GM12864 (cell line): ENCODE measurements at places on chromosomes 16 and 17.
A peak's percentile ranks its signal among the peaks of the same experiment; 100 is the strongest.

DNA sequence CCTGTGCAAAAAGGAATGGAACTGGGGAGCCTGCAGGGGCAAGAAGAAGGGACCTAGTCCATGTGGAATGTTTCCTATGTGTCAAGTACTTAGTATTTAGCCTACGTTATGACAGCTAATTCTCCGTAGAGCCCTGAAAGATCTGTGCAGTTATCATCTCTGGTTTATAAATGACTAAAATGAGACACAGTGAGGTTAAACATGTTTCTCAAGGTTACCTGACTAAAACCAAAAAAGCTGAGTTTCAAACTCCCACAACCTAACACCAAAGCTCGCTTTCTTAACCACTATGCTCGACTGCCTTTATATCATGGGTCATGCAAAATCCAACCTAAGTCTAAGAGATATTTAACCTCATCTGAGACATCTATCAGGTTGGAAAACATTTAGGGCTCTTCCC lies 53.3 kb upstream of the CCL2 start:
- no peak for DNase-seq

DNA sequence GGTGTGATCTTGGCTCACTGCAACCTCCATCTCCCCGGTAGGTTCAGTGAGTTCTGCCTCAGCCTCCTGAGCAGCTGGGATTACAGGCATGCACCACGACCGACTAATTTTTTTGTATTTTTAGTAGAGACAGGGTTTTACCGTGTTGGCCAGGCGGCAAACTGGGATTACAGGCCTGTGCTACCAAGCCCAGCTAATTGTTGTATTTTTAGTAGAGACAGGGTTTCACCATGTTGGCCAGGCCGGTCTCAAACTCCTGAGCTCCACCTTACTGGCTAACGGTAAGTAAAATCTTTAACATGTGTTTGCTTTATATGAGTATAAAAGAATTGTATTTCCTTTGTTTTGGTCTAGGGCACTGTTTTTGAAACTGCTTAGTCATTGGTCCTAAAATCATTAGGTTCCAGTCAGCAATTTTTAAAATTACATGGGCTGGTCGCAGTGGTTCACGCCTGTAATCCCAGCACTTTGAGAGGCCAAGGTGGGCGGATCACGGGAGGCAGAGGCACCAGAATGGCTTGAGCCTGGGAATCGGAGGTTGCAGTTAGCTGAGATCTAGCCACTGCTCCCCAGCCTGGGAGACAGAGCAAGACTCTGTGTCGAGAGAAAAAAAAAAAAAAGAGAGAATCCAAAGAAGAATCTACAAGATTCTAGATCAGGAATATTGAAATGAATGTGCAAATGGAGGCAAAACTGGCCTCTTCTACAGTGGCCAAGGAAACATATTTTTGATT lies 3.6 kb downstream of the FLYWCH1 start:
- no peak for DNase-seq

DNA sequence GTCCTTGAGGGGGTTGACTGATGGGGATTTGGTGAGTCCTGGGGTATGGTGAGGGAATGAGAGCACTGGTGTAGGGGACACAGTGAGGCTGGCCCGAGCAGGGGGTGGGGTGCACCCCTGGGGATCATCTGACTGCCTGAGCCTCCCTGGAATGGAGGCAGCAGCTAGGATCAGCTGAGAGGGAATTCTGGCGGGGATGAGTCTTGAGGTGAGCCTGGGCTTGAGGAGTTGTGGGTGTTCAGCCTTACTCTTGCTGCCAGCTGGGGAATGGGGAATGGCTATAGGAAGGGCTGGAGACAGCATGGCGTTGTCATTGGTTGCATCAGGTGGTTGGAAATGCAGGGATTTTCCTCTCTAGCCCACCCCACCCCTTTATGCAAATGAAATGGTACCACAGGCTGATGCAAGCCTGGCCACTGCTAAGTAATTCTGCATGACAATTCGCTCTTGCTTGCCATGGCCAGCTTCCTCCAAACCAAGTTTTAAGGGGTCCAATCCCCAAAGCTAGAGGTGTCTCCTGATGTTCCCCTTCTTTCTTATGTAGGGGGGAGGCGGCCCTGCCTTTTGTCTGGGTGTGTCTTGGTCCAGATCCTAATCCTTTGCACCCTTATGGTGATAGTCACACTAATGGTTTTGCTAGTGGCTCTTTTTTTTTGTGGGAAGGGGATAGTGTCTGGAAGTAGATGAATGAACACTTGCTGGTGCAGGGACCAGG lies 7.5 kb downstream of the NFE2L1 start:
- DNase-seq = peak; percentile 57

DNA sequence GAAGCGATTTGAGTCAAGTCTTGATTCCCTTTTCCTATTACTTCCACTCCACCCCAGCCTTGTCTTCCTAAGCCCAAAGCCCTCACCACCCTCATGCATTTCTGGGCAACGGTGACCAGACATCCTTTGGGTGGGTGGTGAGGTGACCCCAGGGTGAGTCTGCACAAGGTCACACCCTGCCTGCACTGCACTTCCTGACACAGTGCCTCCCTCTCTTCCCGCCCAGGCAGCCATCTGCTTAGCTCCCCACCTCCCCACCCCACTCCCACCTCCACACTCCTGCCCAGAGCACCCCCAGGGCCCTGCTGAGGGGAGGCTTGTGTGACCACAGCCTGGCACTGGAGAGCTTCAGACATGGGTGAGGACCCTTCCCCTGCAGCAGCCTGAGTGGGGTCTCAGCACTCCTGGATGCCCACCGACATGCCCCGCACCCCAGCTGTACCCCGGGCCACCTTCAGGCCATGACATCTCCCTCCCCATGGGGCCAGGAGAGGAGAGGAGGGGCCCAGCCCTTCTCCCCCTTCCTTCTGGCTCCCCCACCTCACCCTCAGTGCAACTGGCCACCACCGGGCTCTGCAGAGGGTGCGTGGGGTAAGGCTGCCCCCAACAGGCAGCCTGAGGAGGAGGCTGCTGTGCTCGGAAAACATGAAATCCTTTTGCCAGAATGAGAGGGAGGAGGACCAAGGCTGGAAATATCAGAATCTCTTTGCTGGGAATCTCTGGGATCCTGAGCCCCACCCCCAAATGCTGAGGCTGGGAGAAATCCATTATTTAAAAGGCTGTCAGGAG lies 68.6 kb downstream of the CCT6B start:
- DNase-seq = no peak

GRCh38 chr16:13938480-13938879 lies 18.5 kb downstream of the ERCC4 start:
- no peak for DNase-seq

- DNase-seq = no peak
Observed at GRCh38 chr17:62076864-62077788, 12.0 kb upstream of the MED13 start.

GRCh38 chr17:45008216-45008615 lies 40.1 kb upstream of the C1QL1 start:
- no peak for DNase-seq

DNA sequence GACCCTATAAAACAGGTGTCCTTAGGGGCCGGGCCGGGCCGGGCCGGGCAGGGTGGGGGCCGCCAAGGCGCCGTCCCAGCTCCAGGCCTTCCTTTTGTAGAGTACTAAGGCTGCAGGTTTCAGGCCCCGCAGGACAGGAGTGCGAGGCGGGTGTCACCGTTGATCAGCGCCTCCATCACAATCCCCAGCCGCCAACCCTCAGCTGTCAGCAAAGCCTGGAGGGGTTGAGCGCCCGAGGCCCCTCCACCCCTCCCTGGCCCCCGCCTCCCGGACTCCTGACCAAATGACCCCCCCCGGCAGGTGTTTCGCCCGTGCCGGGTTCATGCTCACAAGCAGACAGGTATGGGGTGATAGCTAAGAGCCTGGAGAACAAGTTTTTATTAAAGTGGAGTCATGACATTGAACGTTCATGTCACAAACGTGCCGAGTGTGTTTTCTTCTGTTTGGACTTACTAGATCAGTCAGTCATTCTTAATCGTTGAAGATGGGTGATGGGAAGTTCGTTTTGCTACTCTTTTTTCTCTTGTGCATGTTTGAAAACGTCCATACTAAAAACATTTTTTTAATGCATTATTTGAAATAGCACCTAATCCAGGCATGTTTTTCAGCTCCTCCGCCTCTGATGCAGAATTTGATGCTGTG lies 534 bp downstream of the ARL2BP start:
- no peak for DNase-seq

DNA sequence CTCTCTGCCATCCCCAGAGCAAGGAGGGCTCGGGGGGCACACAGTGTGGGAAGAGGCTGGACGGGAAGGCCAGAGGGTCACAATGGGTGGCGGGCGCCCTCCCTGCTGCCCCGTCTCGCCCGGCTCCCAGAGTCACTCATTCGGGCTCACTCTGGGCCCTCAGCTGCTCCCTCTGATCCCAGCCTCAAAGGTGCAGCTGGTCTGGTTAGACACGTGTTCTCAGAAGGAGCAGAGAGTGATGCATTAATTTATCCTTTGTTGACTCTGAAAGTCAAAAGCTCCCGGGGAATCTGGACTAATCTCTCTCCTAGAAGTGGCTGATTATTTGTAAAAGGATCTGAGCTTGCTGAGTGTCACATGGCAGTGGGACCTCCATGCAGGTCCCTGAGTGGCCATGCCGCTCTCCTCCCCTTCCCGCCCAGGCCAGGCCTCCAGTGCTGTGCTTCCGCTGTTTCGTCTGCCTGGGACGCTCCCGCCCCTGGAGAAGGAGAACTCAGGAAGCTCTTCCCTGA lies 87.5 kb downstream of the SEC14L1 start:
- no peak for DNase-seq

DNA sequence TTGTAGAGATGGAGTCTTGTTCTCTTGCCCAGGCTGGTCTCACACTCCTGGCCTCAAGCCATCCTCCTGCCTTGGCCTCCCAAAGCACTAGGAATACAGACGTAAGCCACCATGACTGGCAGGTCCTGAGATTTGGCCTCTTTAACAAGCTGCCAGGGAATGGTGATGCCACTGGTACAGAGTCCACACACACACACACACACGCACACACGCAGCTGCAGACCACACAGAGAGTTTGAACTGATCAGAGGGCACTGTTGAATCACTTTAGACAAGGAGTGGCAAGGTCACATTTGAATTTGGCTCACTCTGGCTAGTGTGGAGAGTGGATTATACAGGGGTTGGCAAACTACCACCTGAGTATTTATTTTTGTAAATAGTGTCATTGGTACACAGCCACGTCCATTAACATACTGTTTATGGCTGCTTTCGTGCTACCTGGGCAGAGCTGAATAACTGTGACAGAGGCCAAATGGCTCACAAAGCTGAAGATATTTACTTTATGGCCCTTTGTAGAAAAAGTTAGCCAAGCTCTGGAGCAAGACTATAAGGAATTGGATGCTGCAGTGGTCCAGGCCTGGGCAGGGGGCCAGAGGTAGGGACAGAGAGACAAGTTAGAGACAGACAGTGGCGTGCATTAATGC lies 9.9 kb downstream of the ITPRIPL2 start:
- no peak for DNase-seq

GRCh38 chr17:68288804-68289203 lies 2.1 kb downstream of the SLC16A6 start:
- DNase-seq = peak; percentile 68

- no peak for DNase-seq
Observed at GRCh38 chr17:40333781-40334448, 24.9 kb downstream of the RARA start.

- DNase-seq = no peak
Observed at GRCh38 chr17:30248786-30249185, 13.3 kb upstream of the SLC6A4 start.
